ENCODE measurements at places on chromosomes 5 and 9. TPM values are rescaled to one million over a fixed set of nuclear protein-coding genes. Genes with fewer than 3 reads are reported as not detected.

- DNase-seq = no peak
Measured at GRCh38 chr5:33842456-33842855, 49.3 kb downstream of the ADAMTS12 start.

- no peak for DNase-seq
Measured at GRCh38 chr5:116225281-116225922, 140.6 kb downstream of the COMMD10 start.

DNA sequence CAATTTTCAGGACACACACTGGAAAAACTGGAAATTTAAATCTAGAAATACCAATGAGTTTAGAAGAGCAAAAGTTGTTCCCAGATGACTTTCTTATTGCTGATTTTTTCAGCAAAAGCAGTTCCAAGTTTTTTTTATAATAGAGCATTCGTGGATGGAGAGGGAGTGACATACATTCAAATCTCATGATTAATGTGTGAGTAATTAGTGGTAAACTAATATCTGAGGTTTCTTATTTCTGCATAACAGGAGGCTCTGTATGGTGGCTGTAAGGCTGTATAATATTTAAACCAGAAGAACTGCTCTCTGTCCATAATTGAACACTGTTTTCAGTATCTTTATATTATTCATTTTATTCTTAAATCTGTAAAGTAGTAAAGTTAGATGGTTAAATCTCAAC lies 25.8 kb downstream of the LYSMD3 start:
- DNase-seq = no peak

DNA sequence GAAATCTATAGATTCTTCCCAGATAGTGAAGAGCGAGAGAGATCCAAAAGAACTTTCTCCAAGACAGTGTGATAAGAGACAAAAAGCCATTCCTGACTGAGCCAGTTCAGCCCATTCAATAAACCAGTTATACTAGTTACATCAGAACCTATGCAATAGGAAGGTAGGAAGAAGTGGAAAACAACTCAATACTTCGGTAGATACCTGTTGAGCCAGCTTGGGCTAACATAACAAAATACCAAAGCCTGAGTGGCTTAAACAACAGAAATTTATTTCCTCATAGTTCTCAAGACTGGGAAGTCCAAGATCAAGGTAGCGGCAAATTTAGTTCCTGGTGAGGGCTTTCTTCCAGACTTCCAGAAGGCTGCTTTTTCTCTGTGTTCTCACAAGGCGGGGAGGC lies 214.5 kb upstream of the GRAMD2B start:
- no peak for DNase-seq

- DNase-seq = no peak
Measured at GRCh38 chr5:135329066-135329912, 69.7 kb downstream of the MACROH2A1 start.

Gene TMC1
- 0.11 TPM for total RNA-seq

Gene ADAM19
- total RNA-seq = 9.5 TPM

Gene FCN1
- total RNA-seq = 2.3 TPM

Gene FCN2
- total RNA-seq = not detected

Gene ISL1
- total RNA-seq = not detected
